ENCODE measurements at places on chromosomes 11 and 22. TPM values are rescaled to one million over a fixed set of nuclear protein-coding genes. Genes with fewer than 3 reads are reported as not detected.

Gene OR10A2
- not detected for total RNA-seq

Gene NXPE2
- total RNA-seq: under 0.01 TPM

Gene ABCG4
- under 0.01 TPM for total RNA-seq

Gene ACRV1
- not detected for total RNA-seq

Gene SPTBN2
- 5.6 TPM for total RNA-seq

Gene GRK2
- 34.7 TPM for total RNA-seq

Gene NAALADL1
- 24.7 TPM for total RNA-seq

Gene MUC5AC
- under 0.01 TPM for total RNA-seq

Gene CDCA5
- total RNA-seq: 18.6 TPM

Gene LRRC4C
- total RNA-seq: under 0.01 TPM

Gene PDE3B
- 2.7 TPM for total RNA-seq

Gene OR4A16
- not detected for total RNA-seq

Gene MS4A6A
- total RNA-seq: not detected

Gene CARD16
- 5.2 TPM for total RNA-seq

Gene PRDM11
- total RNA-seq: 2.9 TPM

Gene PNPLA5
- not detected for total RNA-seq

Gene CSF2RB
- total RNA-seq: not detected

Gene IL10RA
- 0.50 TPM for total RNA-seq

Gene MS4A6E
- not detected for total RNA-seq

Gene C1QTNF5
- 3.5 TPM for total RNA-seq

Gene STX3
- 49.7 TPM for total RNA-seq

Gene DDT
- 79.0 TPM for total RNA-seq

Gene OR5B2
- not detected for total RNA-seq

Gene OR5M8
- total RNA-seq: not detected

Gene ENTHD1
- not detected for total RNA-seq

Gene MPZL3
- total RNA-seq: 1.8 TPM

Measured in uterine smooth muscle cell (primary cell).